ENCODE measurements at places on chromosomes 5 and 9.
A peak's percentile ranks its signal among the peaks of the same experiment; 100 is the strongest.

DNA sequence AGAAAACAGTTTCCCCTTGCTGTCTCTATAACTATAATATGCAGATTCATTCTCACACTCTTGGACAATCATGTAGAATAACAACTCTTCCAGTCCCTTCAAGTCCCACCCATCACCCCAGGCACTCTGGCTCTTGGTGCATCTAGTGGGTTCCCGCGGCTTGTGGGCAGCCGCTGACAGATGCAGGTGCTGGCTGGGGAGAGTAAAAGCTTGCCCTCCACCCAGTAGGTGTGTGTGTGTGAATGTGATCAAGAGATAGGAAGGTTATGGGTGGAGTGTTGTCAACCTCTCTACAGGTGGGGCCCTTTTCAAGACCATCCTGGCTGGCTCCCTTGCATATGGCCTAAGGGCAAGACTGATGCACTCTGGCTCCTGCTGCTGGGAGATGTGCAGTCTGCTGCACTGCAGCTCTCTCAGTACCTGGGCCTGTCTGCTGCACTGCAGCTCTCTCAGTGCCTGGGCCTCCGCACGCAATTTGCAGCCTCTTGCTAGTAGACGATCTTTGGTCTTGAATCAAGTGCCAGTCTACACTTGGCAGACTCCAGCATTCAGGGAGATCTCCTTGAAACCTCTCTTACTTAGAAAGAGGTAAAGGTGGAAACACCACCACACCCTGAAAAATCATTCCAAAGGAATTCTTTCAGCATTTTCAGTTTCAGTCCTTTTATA is 189.7 kb upstream of the GDNF start:
- DNase-seq, result no peak

DNA sequence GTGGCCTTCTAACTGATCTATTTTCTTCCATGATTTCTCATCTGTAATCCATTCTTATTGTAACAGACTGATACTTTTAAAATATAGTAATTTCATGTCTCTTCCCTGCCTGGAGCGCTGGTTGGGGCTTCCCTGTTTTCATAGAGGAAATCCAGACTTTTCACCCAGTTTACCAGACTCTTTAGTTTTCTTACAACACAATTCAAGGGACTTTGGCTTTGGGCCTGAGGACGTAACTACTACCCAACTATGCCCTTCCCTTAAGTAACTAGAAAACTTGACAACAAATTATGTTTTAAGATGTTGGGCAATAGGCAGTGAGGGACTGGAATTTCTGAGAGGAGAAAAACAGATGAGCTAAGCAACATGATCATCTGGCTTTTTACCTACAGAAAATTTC is 289.6 kb downstream of the FGF10 start:
- DNase-seq, result no peak

DNA sequence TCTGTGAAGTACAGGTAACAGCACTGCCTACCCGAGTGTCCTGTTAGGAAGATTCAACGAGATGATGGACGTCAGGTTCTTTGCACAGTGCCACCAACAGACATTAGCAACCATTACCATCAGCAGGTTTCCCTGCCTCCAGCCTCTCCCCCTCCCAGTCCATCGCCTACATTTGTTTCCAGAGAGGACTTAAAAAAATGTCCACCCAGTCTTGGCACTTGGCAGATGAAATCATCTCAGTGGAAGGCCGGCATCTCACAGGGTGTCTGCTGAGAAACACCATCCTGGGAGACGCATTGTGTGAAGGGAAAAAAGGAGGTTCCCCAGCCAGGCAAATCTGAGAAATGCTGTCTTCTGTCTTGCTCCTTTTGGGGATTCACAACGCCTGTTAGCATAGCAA is 58.2 kb downstream of the CRB2 start:
- no peak for DNase-seq

DNA sequence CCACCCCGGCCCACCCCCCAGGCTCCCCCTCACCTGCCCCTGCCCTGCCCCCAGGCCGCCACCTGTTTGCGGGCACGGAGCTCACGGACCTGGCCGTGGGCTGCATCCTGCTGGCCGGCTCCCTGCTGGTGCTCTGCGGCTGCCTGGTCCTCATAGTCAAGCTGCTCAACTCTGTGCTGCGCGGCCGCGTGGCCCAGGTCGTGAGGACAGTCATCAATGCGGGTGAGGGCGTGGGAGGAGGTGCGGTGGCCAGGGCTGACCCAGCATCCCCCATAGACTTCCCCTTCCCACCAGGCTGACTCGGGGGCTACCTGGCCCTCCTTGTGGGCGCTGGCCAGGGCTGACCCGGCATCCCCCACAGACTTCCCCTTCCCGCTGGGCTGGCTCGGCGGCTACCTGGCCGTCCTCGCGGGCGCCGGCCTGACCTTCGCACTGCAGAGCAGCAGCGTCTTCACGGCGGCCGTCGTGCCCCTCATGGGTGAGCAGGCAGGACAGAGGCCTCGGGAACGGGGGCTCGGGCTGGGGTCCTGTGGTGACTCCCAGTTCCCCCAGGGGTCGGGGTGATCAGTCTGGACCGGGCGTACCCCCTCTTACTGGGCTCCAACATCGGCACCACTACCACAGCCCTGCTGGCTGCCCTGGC is 3.5 kb downstream of the SLC34A3 start:
- DNase-seq, result no peak

- DNase-seq, result no peak
These were observed 64.4 kb downstream of the C9orf85 start for GRCh38 chr9:71975833-71976232.

GRCh38 chr9:137162505-137163364 is 7.1 kb downstream of the LRRC26 start:
- DNase-seq, result no peak

DNA sequence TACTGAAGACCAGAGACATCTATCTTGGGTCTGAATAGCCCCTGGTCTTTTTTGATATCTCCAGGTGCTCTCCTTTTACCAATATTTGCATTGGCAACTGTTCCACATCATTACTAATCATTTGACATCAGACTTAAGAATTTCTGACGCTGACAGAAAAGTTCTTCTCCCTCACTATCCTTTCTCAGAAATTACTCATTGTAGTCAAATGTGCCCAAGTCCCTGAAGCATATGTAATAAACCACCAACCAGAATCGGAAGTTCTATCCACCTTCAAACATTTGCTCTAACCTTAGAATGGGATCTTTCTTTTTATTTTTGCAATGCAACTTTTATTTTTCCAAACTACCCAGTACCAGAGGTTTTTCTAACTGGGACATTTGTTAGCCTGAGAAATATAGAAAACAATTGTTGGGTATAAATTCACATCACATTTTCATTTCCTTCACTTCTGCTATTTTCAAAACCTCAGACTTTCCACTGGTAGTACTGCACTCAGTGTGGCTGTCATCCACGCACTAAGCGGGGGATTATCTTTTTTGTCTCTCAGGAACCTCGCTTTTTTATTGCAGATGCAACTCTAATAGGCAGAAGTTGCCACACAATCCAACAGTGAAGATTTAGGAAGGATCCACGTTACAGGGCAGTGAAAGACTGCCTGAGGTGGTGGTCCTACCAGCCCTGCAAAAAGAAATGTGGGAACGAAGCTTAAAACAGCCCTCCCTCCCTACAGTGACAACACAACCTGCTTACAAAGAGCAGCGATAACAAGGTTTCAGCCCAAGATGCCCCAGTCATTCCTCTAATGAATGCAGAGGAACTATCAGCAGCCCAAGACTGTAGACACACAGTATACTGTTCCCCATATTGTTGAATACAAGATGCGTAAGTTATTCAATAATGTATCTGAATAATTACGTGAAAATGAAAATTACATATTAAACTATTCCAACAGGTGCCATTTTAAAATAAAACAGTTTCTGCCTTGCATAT is 201.2 kb downstream of the EBF1 start:
- no peak for DNase-seq

GRCh38 chr5:62661126-62661525 is 82.5 kb downstream of the LRRC70 start:
- no peak for DNase-seq

- no peak for DNase-seq
These were observed 9.6 kb upstream of the PTGES2 start for GRCh38 chr9:128136816-128137793.

GRCh38 chr5:173474881-173475287 is 141.6 kb downstream of the BOD1 start:
- no peak for DNase-seq

- DNase-seq, result no peak
These were observed 102.5 kb upstream of the BASP1 start for GRCh38 chr5:17114715-17115599.

DNA sequence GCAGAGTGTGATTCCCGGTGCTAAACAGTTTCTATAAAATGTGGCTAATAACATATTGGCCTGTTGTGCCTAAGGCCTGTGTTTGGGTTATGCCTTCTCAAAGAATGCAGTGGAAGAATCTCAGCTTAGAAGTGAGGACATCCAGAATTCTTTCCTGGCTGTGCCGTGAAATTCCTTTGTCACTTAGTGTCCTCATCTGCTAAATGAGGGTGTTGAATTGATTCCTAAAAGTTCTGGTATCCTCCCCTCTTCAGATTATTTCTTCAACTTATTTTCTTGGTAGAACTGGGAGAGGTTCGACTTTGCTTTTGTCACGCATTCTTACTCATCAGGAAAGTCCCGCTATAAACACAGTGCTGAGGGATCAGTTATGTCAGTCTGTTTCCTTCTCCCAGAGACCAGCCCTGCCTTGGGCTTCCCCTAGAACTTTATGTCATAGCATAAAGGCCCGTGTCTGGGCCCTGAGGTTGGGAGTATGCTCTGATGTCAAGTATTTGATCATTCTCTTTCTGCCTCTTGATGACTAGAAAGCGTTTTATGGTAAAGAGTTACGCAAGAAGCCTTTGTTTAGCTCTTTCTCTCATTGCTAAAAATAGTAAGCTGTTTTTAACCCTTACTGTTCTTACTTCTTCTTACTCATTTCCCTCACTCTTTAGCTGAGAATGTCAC is 29.5 kb downstream of the MTAP start:
- no peak for DNase-seq

DNA sequence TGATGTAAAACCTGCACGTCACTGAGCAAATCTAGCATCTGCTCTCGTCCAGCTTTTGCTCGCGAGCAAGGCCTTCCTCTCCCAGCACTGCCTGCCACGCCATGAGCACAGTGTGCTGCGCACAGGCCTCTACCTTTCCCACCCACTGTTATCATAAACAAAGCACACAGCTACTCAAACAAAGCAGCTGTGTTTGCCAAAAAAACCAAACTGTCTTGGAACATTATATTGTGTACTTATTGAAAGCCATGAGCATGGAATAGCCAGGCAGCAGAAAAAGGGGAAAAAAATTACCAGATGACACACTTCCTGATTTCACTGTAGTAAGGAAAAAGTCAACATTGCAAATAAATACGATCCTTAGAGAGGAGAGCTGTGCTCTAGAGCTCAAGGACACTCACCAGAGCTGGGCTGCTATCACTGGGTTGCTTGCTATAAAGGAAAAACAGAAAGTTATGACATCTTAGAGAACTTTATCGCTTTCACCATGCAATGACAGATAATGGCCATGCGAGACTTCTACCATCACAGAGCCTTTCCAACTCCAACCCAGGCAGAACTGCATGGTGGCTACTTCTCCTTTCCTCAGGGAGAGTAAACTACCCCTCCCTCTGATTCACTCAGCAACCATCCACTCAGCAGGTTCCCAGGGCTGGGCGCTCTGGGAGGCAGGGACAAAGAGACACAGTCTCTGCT is 69.6 kb downstream of the EPB41L4B start:
- no peak for DNase-seq

DNA sequence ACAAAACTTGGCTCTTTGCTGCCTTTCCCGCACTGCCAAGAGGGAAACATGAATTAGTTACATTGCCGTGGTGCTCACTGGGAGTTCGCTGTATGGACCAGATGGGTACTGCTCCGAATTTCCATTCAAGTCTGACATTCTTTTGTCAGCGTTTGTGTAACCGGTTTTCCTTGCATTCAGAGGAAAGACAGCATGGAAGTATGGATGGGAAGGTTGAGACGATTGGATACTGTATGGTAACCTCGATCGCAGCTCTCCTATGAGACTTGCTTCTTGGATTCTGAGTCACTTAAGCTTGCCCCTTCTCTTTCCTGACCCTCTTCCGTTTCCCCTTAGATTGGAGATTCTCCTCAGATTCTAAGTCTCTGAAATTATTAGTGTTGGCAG is 625 bp upstream of the UBLCP1 start:
- peak; percentile 19 for DNase-seq

- DNase-seq, result no peak
These were observed 2.1 kb downstream of the FAM81B start for GRCh38 chr5:95393279-95393678.

GRCh38 chr9:130500340-130501180 is 55.8 kb downstream of the ASS1 start:
- peak; percentile 44 for DNase-seq

DNA sequence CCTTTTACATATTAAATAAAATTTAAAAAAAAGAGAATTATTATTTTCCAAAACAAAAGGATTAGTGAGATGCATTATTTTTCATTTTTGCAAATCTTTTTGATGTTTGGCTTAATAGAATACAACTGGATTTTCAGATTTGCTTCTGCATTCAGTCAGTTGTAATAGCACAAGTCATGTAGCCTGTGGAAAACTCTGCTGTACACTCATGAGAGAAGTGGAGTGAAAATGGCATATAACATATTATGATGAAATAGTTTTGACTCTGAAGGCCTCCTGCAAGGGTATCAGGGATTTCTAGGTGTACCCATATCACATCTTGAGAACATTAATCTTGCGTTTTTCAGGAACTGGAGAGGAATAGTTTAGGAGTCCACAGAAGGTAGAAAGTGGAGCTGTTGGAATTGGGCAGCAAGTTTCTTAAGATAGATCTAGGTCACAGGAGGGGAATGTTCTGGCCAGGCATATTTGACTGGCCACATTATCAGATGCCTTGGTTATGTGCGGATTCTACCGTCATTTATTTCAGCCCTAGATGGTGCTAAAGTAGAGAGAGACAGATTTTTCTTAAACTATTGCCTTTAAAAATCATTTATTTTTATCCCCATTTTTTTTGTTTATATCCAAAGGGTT is 16.4 kb downstream of the LNPEP start:
- DNase-seq, result no peak

DNA sequence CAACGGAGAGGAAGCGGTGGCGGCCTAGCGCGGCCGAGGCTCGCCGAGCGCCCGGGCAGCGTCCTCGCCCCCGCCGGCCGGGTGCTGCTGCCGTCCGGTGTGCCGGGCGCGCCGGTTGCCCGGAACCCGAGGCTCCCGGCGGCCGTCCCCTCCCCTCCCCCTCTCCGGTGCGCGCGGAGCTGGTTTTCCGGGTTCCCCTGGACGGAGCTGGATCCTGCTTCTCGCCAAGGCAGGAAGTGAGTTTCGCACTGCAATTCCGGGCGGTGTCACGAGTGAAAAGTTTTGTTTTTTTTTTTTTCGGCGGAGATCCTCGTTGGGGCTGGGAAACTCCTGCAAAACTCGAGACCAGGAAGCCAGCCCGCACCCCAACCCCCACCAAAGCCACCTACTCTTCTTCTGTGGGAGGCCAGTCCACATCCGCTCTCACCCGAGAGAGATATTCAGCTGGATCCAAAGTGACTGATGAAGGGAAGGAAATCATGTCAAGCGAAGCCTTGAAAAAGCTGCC is at the start of gene ERBIN:
TSS of gene ERBIN (plus strand) at position 300 of the 508 bp plus-strand sequence. CDS start 66,144 bp downstream, outside the sequence.
- no peak for DNase-seq
